Femur (tissue), 1 donor: ENCODE measurements at places on chromosomes 16 and 17.

- no peak for DNase-seq
Observed at GRCh38 chr16:3963203-3963602, 82.7 kb upstream of the CREBBP start.

DNA sequence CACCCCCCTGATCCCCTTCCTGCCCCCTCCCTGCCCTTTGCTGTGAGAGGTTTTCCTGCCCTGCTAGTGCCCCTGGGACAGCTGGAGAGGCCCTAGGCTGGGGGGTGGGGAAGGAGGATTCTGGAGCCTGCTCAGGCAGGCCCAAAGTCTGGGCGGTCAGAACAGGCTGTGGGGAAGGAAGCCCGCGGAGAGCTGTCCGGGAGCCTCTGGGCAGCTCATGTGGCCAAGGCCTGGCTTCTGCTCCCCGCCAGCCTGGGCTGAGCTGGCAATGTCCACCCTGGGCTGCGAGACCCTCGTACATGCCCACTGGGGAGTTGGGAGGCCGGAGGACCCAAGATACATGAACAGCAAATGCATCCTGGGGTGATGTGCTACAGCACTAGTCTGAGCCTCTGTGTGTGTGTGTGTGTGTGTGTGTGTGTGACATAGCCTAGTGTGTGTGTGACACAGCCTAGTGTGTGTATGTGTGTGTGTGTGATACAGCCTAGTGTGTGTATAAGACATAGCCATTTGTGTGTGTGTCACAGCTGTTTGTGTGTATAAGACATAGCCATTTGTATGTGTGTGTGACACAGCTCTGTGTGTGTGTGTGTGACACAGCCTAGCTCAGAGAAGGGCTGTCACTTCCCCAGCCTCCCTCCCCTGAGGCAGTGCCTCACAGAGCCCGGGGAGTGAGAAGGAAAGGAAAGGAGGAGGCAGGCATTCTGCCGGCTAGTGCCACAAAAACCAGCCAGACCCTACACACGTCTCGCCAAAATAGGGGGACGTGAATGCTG, 201.4 kb upstream of the CIBAR2 start:
- DNase-seq = peak; percentile 75

- no peak for DNase-seq
Observed at GRCh38 chr16:87459027-87459426, 33.8 kb downstream of the ZCCHC14 start.

DNA sequence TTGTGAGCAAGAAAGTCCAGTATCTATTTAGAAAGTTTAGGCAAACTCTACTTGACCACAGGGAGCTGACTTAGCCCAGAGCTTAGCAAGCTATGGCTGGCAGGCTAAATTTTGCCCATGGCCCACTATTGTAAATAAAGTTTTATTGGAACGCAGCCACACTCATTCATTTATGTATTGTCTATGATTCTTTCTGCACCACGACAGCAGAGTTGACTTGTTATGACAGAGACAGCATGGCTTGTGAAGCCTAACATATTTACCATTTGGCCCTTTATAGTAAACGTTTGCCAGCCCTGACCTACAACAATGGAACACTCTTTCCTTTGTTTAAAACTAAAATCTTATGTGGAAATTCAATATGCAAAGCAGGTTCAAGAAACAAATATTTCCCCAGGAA, 100.0 kb upstream of the ZFHX3 start:
- DNase-seq = no peak

GRCh38 chr16:86403541-86404163, 106.7 kb upstream of the FOXF1 start:
- DNase-seq = no peak

DNA sequence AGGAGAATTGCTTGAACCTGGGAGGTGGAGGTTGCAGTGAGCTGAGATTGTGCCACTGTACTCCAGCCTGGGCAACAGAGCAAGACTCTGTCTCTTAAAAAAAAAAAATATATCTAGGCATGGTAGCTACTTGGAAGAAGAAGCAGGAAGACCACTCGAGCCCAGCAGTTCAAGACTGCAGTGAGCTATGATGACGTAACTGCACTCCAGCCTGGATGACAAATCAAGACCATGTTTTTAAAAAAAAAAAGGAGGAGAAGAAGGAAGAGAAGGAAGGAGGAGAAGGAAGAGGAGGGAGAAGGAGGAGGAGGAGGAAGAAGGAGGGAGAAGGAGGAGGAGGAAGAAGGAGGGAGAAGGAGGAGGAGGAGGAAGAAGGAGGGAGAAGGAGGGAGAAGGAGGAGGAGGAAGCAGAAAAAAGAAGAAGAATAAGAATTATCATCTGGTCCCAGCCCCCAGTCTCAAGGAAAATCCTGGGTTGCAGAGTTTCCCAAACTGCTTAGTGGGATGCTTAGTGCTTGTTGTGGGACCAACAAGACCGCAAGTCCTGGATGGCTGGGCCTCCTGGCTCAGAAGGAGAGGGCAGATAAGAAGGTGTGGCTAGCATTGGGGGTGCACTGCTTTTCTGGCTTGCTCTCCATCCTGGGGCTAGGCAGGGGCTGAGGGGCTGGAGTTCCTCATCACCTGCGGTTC, 3.7 kb upstream of the DRC7 start:
- DNase-seq = no peak

DNA sequence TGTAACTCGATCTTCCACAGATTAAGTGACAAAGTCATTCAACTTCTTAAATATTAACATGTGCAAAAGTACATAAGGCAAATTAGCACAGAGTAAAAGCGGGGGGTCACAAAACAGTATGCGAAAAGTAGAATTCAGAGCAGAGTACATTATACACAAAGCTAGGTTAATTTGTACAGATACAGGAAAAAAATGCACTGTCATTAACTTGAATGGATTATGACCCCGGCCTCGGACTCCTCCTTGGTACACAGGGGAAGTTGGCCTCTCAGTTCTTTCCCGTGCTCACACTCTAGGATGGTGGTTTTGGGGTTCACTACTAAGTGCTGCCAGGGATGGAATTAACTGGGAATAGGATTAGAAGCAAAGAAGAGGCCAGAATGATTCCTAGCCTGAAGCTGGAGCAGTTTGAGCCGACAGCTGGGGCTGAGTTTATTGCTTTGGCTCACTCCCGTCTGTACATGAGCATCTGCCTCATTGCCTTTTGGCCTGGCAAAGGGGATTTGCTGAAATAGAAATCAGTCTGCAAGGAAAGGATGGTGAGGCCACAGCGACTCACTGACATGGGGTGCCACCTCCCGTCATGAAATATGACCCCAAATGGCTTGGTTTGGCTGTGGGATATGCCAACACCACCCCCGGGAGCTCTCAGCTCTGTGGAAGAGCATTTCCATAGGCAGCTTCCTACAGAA, 23.6 kb downstream of the NTN1 start:
- peak; percentile 71 for DNase-seq

GRCh38 chr16:3922241-3922640, 41.7 kb upstream of the CREBBP start:
- DNase-seq = no peak

- peak; percentile 43 for DNase-seq
Observed at GRCh38 chr16:15777533-15778203, 79.2 kb downstream of the MYH11 start.

- DNase-seq = no peak
Observed at GRCh38 chr17:8324132-8324531, 14.1 kb downstream of the ARHGEF15 start.

DNA sequence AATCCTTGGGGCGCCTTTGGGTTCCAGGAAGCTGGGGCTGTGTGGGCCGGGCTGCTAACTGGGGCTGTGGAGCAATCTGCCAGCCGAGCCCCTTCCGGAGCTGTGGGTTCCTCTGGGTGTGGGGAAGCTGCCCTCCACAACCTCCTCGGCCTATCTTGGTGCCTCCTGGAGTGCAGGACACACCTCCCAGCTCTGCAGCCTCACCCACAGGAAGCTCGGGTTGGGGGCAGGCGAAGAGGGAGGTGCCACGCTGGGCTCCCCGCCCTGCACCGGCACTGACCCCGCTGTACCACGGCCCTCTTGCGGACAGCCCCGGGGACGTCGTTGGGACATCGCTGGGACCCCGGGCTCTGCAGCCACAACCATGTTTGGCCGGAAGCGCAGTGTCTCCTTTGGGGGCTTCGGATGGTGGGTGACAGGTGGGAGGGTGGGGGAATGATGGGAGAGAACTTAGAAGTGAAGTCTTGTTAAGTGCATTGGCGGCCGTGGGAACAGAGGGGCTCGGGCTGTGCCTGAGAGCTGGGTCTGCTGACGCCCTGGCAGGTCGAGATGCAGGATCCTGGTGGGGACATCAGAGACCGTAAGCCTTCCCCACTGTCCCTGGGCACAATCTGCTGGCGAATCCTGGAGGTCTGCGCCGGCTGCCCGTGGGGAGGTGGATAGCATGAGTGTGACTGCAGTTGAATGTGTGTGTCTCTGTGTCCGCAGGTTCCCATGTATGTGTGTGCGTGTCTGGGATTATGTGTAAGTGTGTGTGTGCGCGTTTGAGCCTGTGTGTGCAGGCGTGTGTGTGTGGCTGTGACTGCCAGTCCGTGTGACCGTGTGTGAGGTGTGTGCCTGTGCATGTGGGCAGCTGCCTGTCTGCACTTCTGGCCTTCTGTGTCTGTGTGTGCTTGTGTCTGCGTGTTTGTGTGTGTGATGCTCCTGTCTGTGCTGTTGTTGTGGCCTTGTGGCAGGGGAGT, at the start of gene RAP1GAP2:
TSS of gene RAP1GAP2 (plus strand) at position 275 of the 962 bp plus-strand sequence. CDS start at position 365, 90 bp downstream.
- DNase-seq = peak; percentile 71

DNA sequence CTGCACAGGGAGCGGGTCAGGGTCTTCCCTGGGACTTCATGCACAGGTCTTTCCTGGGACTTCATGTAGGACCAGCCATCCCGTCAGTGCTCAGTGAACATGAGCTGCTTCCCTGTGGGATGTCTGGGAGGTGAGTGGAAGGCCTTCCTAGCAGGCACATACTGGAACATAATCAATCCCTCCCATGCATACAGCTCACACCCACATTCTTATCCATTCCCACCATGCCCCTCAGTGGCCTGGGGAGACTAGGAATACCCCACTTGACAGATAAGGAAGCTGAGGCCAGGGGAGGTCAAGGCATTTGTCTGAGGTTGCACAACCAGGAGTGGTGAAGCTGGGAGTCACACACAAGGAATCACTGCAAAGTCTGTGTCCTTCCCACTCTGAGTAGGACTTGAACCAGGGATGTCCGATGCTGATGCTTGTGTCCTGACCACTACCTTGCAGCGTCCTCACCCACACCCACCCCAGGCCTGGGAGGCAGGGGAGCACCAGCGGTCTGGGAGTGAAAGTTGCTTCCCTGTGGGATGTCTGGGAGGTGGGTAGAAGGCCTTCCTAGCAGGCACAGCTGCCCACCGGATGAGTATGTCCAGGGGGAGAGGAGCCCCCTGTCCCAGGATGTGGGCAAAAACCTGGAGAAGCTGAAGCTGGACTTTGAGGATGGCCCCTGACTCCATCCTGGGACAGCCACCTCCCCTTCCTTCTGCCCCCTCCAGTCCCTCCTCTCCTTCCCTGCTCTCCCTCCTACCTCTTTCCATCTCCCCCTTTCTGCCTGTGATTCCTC, 1.0 kb upstream of the NLRC5 start:
- no peak for DNase-seq

GRCh38 chr17:47253541-47254402, at the start of gene ITGB3:
Gene ITGB3, plus strand, starts transcription at chr17:47253827. Its CDS starts 35 bp downstream, at chr17:47253862.
- DNase-seq = peak; percentile 81

DNA sequence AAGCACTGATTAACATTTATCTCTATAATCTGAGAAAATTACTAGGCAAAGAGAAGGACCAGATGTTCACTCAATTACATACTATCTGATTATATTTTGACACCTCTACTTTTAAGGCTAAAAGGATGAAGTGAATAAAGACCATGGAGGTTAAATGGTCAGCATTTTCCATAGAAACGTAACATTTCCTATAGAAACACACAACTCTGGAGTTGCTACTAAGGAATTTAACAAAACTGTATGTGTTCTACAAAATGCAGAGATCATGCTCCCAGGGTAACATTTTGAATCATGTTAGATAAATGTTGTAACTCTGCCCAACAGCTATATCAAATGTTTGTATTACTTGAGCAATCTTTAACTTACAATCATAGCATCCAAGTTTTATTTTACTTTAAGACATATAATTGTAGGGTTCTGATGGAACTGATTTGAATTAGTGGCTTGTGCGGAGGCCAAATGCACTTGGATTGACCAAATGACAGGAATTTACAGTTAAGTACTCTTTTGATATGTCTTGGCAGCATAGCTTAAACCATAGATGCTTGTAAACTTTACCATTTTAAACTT, 97.7 kb downstream of the RPGRIP1L start:
- peak; percentile 45 for DNase-seq

DNA sequence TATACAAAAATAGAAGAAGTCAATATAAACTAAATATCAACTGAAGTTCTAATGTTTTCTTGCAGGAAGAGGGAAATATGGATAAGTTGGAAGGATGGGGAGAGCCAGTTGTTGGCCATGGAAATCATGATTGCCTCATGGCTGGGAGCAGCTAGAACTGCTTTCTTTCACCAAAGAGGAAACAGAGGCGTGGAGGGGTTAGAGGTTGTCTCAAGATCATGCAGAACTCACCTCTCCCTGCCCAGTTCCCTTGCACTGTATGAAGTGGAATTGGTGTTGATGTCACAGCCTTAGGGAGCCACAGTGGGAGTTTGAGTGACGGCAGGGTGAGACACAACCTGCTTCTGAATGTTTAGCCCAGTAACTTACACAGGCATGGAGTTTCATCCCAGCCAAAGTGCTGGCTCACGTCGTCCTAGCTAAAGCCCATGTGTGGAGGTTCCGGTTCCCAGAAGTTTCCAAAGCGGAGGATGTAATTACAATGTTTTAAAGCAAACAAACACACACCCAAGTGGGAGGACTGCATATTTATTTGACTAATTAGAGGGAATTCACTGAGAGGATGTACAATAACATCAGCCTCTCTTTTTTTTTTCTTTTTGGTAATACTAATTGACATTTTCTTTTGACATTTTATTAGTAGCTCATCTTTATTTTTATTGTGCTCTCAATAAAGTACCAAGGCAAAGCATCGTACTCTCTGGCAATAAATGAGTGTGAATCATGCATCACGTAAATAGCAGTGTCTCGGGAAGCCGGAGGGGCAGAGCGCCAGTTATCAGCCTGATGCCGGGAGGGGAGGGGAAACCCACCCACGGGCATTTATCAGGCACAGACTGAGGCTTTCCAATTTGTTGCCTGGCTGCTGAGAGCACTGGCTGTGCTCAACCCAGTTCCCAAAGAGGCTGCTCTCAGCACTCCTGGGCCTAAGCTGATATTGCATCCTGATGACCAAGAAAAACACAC, 118.7 kb upstream of the CDH5 start:
- DNase-seq = peak; percentile 73

DNA sequence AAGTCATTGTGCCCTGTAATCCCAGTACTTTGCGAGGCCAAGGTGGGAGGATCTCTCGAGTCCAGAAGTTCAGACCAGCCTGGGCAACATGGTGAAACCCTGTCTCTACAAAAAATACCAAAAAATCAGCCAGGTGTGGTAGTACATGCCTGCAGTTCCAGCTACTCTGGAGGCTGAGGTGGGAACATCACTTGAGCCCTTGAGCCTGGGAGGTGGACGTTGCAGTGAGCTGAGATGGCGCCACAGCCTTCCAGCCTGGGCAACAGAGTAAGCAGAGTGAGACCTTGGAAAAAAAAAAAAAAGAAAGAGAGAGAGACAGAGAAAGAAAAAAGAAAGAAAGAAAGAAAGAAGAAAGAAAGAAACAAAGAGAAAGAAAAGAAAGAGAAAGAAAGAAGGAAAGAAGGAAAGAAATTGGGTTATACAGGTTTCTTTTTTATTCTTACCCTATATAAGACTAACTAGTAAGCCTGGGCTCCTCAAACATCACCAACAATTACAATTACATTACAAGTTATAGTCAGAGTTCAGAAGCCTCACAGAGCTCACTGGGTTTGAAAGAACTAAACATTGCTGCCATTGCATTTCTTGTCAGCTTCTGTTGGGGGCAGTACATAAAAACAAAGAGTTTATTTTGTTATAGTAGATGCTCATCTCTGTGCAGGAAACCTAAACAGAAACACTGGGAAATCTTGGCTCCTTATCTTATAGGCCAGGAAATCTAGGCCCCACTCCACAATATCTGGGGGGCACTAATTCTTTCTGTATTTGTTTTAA, 6.7 kb upstream of the ABCA9 start:
- no peak for DNase-seq
